ENCODE measurements at places on chromosomes 4 and X.

- DNase-seq = no peak
These were observed 536.2 kb downstream of the MID1IP1 start for GRCh38 chrX:39337451-39337850.

- DNase-seq = no peak
These were observed 31.2 kb downstream of the ATG4A start for GRCh38 chrX:108122748-108123147.

DNA sequence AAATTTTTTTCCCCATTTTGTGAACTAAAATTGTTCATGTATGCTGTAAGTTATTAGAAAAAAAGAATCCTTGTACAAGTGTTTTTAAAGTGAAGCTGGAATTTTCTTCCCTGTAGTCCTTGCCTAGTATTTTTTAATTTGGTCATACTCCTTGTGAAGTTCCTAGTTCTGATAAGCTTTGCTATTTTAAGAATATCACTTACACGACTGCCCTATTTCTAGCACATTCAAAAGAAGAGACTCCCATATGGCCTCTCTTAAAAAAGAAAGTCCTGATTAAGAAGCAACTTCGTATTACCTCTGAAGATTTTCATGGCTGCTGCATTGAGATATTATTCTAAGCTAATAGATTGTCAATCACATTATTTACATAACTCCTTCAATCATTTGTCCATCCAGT is 87.2 kb downstream of the KLHL8 start:
- DNase-seq = no peak

GRCh38 chr4:156154978-156155377 is 201.3 kb upstream of the CTSO start:
- DNase-seq = no peak

- DNase-seq = no peak
These were observed 28.3 kb upstream of the NKX6-1 start for GRCh38 chr4:84527391-84527790.

- DNase-seq = peak; percentile 63
These were observed 102.1 kb upstream of the SCML1 start for GRCh38 chrX:17635231-17635630.

DNA sequence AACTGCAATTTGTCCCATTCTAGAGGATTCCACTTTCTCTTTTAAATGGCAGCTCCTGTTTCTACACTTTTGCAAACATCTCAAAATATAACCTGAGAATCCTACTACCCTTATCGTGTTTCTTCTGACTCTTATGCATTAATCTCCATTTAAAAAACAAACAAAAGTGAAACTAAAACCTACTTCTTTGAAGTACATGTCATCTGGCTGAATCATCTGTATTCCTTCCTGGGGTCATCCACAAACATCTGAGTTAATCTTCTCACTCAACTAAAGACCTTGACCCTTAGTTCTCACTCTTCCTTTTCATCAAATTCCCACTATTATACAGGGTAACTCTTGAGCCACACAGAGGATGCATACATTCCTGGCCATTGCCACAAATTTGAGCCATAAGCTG is 584.8 kb downstream of the PPARGC1A start:
- no peak for DNase-seq

- DNase-seq = no peak
These were observed 17.1 kb downstream of the RPS6KA6 start for GRCh38 chrX:84170931-84171330.

- no peak for DNase-seq
These were observed 40.9 kb downstream of the PDS5A start for GRCh38 chr4:39936565-39937418.

GRCh38 chrX:16215660-16216059 is 48.4 kb downstream of the MAGEB17 start:
- DNase-seq = no peak

GRCh38 chr4:6495736-6496135 is 23.3 kb upstream of the PPP2R2C start:
- no peak for DNase-seq

DNA sequence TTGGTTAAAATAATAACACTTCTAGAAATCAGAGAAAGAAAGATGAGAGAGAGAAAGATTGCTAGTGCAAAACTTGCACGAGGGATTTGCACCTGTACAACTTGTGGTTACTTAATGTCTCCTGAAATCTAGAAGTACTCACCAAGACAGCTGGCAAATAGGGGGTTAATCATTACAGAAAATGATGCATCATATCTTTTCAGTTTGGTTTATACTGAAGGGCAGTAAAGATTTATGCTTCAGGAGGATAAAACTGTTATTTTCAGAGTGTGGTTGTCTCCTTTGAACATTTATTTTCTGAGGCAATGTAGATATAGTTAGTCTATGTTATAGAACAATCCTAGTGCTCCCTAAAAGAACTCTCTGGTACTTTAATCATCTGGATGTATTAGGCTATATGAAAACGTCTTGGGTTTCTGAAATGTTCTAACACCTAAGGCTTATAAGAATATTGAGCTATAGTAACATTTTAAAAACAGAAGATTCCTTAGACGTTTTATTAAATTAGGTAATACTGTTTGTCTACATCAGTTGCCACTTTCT is 13.3 kb downstream of the ATOH1 start:
- no peak for DNase-seq

DNA sequence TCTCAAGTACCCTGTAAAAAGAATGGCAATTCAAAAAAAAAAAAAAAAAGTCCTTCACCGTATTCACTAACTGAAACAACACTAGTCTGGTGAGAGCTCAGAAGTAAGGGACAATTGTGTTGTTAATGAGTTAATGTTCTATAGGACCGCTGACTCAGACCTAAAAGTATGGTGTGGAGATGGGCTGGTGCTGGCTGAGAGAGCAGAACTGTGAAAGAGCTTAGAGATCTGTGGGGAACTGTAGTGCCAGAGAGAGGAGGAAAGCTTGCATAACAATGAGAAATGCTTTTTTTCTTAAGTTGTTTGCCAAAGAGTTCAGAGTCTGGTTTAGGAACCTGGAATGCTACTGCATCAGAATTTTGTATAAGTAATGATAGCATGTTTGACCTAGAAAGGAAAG is 65.1 kb downstream of the LHFPL1 start:
- no peak for DNase-seq

DNA sequence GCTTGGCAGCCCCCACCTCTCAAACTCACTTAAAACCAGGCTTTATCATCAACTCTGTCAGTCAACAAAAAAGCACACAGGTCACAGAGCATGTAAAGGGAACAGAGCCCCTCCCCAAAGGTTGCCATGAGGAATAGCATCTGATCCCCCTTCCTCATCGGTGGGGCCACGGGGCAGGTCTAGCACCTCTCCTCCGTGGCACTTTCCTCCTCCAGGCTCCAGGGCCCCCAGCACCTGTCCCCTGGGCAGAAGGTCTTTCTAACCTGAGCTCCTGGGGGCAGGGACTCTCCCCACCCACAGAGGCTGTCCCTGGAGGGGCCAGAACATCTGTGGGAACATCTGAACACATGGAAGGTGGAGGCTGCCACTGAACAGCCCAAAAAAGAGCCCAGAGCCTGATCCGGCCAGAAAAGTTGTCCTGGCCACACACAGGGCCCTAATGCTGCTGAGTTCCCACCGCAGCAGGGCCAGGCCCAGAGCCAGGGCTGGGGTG is 65.7 kb downstream of the ZFYVE28 start:
- no peak for DNase-seq

GRCh38 chrX:44506678-44507077 is 36.0 kb downstream of the FUNDC1 start:
- DNase-seq = no peak

- no peak for DNase-seq
These were observed 212.4 kb downstream of the ARHGAP10 start for GRCh38 chr4:147944249-147944648.

- DNase-seq = no peak
These were observed 624.3 kb upstream of the TENM3 start for GRCh38 chr4:181618896-181619295.

DNA sequence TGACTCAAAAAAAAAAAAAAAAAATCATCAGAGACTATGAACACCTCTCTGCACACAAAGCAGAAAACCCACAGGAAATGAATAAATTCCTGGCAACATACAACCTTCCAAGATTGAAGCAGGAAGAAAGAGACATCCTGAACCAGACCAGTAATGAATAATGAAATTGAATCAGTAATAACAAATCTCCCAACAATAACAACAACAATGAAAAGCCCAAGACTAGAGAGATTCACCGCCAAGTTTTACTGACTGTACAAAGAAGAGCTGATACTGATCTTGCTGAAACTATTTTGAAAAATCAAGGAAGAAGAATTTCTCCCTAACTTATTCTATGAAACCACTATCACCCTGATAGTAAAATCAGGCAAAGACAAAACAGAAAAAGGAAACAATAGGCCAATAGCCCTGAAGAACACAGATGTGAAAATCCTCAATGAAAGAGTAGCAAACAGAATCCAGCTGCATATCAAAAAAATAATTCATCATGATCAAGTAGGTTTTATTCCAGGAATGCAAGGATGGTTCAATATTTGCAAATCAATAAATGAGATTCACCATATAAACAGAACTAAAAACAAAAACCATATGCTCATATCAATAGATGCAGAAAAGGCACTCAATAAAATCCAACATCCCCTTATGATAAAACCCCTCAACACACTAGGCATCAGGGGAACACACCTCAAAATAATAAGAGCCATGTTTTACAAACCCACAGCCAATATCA is 31.0 kb upstream of the PLK4 start:
- no peak for DNase-seq

- DNase-seq = no peak
These were observed 738.7 kb upstream of the NDST4 start for GRCh38 chr4:115851918-115852766.

DNA sequence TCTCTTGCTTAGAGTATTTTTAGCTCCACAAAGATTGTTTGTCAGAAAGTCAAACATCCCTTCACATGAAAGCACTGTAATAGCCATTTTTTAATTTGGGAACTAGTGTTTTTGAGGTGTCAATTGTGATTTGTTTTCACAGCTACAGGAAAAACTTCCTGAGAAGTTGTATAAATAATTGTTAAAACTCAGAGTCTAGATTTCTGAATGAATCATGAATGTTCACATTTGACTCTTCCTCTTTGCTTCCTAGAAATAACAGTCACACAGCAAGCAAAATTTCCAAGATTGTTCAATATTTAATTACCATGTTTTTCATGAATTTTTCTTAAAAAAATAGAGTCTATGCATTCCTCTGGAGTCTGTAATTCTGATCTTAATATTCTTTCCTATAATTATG is 156.9 kb upstream of the SLC7A11 start:
- no peak for DNase-seq

GRCh38 chr4:17358241-17358640 is 153.6 kb downstream of the QDPR start:
- no peak for DNase-seq

GRCh38 chr4:137738375-137738990 is 206.2 kb upstream of the PCDH18 start:
- DNase-seq = no peak

- no peak for DNase-seq
These were observed 32.4 kb downstream of the PRDX4 start for GRCh38 chrX:23699636-23700194.

DNA sequence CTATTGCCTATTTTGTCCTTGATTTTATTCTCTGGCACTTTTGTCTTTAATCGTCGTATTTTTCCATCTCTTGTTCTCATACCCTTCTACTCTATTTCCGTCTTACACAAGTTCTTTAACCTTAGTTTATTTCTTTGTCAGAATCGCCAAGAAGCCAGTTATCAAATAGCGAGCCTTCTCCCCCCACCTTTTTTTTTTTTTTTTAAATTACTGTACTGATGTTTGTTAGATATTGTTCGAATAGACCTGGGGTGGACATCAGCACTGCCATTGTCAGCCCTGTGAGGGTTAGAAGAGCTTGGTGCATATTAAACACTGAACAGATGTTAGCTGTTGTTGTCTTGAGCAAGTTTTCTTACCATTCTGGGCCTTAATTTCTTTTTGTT is 1.2 kb downstream of the SPCS3 start:
- peak; percentile 35 for DNase-seq

DNA sequence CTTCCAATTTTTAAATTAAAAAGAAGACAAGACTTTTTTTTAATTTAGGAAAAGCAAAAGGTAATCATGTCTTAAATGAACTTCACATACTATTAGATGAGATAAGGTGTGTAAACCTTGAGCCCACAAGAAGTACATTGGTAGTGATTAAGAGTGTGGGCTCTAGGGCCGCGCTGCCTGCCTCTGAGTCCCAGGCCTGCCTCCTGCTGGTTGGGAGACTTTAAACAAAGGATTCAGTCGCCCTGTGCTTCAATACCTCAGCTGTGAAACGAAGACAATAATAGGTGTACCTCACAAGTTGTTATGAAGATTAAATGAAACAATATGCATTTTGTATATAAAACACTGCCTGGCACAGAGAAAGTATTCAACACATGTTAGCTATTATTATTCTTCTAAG is 95.9 kb upstream of the MYOZ2 start:
- no peak for DNase-seq

DNA sequence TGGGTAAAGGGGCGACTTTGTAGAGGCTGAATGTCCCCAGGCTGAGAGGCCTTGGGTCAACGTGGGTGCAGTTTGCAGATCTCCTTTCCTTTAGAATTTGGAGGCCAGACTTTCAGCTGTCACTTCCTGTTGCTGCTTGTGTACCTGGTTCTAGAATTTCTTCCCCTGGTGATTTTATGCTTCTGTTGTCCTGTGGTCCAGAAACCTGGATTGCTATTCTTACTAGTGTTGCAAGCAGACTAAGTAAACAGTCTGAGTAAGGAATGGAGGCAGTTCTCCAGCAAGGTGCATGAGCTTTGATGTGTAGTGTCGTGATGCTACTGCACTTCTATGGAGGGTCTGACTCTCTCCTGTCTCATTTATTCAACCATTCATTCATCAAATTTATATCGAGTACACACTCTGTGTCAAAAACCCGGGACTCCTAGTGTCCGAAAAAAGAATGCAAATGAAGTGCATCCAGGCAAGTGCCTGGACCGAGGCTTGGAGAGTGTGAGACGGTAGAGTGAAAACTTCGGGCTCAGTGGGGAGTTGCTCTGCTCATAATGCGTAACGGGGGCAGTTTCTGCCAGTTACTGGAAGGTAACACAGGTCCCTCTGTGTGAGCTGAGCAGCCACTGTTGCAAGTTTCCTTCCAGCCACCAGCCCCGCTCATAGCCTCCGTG is 83.3 kb downstream of the SORCS2 start:
- DNase-seq = no peak

GRCh38 chr4:143084566-143084965 is 100.2 kb upstream of the USP38 start:
- no peak for DNase-seq

DNA sequence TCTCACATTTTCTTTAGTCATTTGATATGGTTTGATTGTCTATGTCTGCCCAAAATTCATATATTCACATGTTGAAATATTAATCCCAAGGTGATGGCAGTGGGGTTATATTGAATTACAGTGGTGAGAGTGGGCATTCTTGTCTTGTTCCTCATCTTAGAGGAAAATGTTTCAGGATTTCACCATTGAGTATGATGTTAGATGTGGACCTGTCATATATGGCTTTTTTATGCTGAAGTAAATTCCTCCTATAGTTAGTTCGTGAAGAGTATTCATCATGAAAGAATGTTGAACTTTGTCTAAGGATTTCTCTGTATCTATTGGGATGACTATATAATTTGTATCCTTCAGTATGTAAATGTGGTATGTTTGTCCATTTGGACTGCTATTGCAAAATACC is 512.3 kb upstream of the EPHA5 start:
- no peak for DNase-seq

- DNase-seq = no peak
These were observed 285.1 kb upstream of the MAGEB18 start for GRCh38 chrX:25853002-25853479.

GRCh38 chr4:77163641-77164040 is 6.6 kb downstream of the CCNG2 start:
- DNase-seq = no peak

GRCh38 chrX:154515090-154515965 is 704 bp downstream of the FAM3A start:
- no peak for DNase-seq

Measured in SJSA1 (cell line).